Upper lobe of right lung (tissue), 1 donor: ENCODE measurements at places on chromosomes 4 and X.
A peak's percentile ranks its signal among the peaks of the same experiment; 100 is the strongest.

GRCh38 chr4:95161781-95162469, 386.8 kb downstream of the UNC5C start:
- DNase-seq: no peak

GRCh38 chr4:167032871-167033270, 201.4 kb downstream of the SPOCK3 start:
- DNase-seq: no peak

- no peak for DNase-seq
These were observed 143.5 kb downstream of the SOWAHB start for GRCh38 chr4:76754439-76754838.

DNA sequence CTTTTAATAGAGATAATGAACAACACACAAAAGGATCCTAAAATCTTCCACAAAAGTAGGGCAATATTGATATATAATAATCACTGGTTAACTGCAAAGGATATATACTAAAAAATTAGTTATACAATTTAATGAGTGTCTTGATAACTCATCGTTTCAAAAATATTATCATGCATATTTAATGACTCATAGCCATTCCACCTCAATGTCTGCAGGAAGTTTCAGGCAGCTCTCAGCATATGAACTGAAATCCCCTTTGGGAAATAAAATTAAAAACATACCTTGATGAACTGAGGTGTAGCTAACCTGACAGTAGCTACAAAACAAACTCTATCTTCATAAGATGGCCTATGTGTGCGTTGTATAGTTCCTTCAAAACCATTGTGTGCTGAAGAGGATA, 62.9 kb downstream of the TMEM165 start:
- DNase-seq: no peak

DNA sequence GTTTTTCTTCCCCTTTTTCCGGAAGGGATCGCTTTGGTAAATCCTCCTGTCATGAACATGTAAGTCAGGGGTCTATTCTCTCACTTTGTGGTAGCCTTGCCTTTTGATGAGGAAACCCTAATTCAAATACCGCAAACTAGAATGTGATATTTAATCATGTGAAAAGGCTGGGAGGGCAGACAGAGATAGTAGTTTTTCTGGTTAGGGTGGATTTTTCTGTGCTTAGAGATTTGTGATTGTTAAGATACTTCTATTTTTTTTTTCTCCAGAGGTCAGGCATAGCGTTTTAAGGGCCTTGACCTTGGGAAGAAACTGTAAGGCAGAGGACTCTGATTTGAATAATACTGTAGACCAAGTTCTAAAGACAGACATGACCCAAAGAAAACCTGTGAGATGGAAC, 41.8 kb upstream of the PACRGL start:
- no peak for DNase-seq

DNA sequence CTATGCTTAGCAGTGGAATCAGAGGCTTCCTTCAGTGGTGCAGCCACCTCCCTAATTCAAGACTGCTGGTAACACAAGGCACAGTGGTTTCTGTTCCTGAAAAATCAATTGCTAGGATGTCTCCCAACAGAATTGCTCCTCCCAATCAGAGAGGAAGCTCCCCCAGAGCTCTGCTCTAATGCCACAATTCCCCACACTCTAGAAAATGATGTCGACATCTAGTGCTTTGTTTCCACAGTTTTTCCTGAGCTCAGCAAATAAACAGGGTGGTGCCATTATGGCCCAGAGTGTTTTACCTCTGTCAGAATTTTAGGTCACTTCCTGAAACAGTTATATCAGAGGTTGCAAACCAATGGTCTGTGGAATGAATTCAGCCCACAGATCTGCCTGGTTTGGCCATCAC, 24.7 kb downstream of the TAB3 start:
- no peak for DNase-seq

DNA sequence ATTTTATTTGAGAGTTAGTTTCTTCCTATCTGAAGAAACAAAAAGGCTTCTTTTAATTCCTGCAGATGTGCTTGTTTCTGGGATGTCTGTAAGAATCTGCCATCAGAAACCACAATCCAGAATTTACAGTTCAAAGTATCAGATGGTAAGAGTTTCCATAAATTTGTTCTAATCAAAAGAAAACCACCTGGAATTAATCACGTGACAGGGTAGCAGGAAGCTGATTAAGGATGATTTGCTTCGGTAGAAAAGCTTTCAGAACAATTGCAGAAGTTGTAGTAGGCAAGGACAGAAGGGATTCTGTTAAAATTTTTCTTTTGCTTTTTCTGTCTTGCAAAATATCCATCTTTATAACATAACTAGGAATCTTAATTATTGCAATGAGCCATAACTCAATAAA, 1975.1 kb upstream of the AGA start:
- no peak for DNase-seq

DNA sequence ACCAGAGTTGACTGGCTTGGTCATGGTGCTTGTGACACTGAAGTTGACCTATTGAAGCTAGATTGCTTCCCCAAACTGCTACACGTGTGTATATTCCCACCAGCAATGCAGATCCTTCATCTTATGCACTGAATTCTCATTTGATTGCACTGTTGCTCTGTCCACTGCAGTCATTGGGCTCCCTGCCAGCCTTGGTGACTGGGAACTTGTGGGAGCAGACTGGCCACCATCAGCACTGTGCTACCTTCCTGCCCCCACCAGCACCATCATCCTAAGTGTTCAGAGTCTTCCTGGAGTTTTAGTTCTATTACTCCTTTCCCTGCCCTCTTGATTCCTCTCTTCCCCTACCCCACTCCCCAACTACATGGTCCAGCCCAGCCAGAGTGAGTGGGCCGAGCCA, 117.7 kb upstream of the PRPS2 start:
- no peak for DNase-seq

DNA sequence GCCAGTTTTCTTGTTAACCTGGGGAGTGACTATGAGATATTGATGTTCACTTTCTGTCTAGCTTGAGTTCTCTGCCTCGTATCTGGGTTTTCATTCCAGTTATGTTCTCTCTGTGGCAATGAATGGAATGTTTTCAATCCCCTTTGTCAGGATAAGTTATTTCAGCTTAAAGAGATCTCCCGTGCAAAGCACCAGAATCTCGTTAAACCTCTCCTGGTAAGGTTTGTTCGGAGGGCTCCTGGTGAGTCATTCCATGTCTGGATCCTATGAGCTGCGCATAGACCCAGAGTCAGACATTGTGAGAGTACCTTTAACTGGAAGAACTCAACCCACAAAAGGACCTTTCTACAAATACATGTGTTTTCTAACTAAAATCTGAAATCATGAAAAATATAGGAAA, 51.0 kb downstream of the KDR start:
- DNase-seq: no peak

DNA sequence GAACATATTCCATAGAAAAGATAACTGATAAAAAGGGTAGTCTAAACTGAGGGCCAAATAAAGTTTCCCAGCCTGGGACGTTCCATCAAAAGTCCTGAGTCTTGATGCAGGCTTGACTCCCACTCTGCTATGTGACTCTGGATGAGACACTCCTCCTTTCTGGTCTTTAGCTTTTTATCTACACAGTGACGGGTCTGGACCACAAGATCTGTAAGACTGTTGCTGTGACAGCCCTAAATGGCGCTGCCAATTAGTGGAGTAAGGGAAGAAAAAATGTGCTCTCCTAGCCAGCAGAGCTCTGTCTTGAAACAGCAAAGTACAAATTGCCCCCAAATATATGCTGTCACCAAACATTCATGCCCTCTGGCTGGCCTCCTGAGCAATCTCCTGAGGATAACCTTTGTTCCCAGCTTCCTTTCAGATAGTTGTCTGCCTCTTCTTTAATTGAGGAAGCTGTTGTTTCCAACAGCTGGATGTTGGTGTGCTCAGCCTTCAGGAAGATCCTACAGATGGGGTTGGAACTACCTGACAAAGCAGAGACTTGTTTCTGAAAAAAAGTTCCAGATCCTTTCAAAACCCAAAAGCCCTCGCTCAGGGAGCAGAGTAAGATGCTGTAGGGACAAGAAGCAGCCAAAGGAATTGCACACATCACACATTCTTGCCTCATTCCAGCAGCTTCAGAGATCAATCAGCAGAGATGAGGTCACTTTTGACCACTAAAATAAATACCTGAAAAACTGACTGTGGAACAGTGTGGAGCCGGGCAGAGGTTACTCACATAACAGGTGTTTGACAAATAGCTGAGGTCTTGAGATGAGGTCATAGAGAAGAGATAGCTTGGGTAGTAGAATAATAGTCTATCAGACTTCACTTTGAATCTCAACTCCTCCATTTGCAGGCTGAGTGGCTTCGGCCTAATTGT, 383.4 kb upstream of the FGF13 start:
- DNase-seq: no peak

DNA sequence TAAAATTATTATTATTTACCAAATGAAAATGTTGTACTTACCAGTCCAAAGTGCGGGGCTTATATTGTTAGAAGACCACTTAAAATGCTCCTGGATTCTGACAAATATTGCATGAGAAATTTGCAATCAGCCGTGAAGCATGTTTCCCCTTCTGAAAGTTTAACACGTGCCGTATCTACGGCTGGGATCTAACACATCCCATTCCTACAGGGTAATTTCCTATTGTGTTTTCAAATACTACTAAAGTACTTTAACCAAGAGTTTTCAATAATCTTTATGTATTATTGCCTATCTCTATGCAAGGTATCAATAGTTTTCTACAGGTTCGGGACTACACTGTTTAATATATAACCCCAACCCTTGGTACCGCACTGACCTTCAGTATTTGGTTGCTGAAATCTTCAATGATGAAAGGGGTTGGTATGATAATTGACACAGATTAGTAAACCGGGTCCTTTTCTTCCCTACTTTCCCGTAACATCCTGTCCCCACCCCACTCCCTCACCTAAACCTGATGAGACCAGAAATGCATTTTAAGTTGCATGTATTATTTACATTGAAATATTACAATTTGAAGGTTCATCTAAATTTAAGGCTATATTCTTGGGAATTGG, 795 bp upstream of the BRWD3 start:
- no peak for DNase-seq

DNA sequence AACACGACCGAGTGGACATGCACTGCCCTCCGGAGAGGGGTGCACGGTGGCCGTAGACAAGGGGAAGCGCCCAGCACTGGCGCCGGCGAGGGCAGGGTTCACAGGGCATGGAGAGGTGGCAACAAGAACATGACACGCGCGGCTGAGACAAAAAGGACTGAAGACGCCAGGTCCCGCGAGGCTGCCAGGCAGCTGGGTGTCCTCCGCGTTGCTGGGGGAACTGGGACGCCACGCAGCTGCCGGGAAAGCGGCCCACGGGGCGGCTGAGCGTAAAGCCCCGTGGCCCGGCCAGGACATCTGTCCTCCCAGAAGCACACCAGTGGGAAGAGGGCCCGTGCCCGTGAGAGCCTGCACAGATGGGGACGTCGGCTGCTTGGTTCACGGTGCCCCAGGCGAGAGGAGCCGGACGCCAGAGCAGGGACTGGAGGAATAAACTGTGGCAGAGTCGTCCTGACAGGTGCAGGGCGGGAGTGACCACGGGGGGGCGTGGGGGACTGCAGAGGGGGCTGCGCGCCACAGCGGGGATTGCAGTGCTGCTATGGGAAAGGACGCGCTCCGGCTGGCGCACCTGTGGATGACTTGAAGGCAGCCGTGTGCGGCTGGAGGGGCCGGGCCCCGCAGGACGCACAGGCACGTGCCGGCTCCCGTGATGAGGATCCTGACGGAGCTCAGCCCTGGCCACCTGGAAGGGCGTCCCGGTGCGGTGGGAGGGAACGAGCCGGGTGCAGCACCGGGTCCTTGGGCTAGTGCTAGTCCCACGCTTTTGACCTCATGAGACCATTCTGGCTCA, 32.1 kb upstream of the GTPBP6 start:
- DNase-seq: peak; percentile 61

GRCh38 chrX:154804957-154805695, at the start of gene MPP1:
Gene MPP1, minus strand, starts transcription at chrX:154805485. Its CDS starts 112 bp downstream, at chrX:154805373.
- peak; percentile 88 for DNase-seq

GRCh38 chrX:104486691-104487090, 79.3 kb upstream of the IL1RAPL2 start:
- DNase-seq: no peak

DNA sequence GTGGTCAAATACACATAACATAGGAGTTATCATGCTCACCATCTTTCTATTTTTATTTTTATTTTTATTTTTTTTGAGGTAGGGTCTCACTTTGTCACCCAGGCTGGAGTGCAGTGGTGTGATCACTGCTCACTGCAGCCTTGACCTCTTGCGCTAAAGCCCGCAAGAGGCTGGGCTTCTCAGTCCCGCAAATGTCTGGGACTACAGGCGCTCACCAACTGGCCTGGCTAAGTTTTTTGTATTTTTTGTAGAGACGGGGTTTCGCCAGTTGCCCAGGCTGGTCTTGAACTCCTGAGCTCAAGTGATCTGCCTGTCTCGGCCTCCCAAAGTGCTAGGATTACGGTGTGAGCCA, 295 bp upstream of the TLR10 start:
- no peak for DNase-seq

- DNase-seq: no peak
These were observed 33.6 kb upstream of the SPANXN2 start for GRCh38 chrX:143754183-143754582.

DNA sequence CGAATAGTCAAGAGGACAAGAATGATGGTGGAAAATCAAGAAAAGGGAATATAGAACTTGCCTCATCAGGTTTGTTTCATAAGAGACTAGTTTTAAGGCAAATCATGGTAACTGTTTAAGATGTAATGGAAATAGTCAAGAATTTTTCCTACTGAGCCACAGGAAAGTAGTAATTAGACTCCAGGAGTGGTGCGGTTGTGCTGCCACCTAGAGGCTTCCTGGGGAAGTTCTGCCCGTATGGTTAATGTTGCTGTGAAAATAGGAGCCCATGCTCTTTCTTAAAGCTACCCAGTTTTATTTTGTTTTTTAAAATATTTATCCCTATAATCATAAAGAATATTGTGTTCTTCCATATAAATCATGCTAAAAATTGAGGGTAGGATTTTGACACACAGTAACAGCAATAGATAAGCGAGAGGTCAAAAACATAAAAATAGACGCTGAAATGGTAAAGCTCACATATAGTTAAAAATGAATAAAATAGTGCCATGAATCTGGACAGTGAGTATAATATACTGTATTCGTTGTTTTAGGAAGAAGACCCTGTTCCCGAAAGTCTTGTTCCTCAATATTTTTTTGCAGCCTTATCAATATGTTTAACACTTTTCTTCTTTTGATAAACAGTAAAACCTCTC, 87.0 kb downstream of the PHOX2B start:
- peak; percentile 69 for DNase-seq

- DNase-seq: no peak
These were observed 367.9 kb upstream of the SPOCK3 start for GRCh38 chr4:167602157-167602556.

DNA sequence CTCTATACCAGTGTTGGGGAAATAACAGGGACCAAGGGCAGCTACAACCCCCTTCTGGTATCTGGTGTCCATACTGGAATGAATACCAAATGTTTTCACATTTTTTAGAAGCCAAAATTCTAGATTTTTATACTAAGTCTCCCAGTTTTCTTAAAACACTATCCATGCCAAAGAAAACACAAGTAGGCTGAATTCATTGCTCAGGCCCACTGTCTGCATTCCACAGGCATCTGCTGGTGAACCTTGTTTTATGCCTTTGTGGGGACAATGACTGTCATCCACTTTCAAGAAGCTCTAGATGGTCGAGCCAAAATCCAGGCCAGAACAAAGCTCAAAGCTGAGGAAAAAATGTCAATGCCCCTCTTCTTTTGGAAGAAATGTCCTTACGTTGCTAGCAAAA, 213.4 kb upstream of the RASGEF1B start:
- DNase-seq: no peak
